GOT3 (cell line): ENCODE measurements at places on chromosomes 6 and 20.

GRCh38 chr20:37053230-37053950, 42.4 kb downstream of the RBL1 start:
- no peak for DNase-seq

- DNase-seq: no peak
Measured at GRCh38 chr6:70345619-70346018, 42.7 kb upstream of the COL9A1 start.

GRCh38 chr20:2451939-2452732, 18.5 kb downstream of the SNRPB start:
- peak; percentile 51 for DNase-seq

GRCh38 chr6:11083491-11083890, 10.1 kb upstream of the SMIM13 start:
- no peak for DNase-seq

DNA sequence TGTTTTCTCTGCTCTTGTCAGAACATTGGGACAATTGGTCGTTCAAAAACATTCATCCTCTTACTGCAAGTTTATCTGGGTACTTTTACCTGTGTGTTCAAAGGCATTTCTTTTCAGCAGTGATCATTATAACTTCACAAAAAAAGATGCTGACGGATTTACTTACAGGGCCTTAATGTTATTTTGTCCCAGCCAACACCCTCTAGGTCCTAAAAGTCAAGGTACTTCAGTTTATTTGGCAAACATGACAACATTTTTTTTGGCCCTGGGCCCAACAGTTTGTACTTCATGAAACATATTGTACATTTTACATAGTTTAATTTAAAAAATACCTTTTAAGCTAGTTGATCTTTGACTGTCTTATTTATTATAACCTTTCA, 241.2 kb upstream of the TAB2 start:
- DNase-seq: no peak

GRCh38 chr6:44255871-44256774, 1.2 kb downstream of the SLC35B2 start:
- no peak for DNase-seq

DNA sequence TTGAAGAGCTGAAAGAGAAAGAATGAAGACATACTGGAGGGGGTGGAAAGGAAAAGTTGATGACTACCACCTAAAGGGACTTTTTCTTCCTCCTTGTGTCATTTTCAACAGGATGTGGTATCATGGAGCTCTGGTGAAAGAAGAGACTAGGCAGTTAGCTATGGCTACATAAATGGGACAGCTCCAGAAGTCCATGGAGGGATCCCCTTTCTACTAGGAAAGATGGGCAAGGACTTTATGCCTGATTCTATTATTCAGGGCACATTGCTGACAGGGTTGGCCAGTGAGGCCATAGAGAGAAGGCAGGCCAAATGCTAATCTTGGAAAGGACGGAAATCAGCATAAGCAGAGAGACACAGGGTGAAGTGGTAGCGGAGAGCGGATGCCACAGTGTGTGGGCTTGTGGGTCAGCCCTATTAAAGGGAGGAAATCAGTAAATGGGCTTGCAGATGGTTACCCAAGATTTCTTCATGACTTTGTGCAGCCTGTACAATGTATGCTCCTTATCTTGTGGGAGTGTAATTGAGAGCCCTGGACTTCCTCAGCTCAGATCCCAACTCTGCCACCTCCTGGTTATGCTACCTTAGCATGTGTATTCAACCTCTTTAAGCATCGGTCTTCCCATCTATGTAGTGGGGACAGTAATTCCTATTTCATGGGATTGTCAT, 77.4 kb upstream of the TMEM170B start:
- no peak for DNase-seq

DNA sequence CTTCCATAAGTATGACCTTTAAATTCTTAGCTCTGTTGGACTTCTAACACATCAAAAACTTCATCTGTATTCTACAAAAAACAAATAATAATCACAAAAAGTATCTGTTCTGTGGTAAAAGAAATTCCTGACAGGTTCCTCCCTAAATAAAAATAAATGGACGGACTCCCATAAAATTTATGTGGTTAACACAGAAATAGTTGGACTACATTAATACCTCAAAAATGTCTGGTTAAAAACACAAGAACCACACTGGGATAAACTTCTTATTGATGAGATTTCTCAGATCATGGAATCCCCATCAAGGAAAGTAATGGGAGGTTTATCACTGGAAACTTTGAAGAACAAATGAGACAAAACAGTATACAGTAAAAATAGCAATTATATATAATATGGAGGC, 172.4 kb downstream of the MOXD1 start:
- DNase-seq: no peak

- no peak for DNase-seq
Measured at GRCh38 chr6:14147891-14148290, 30.3 kb downstream of the CD83 start.

GRCh38 chr6:106677282-106677681, 47.9 kb downstream of the QRSL1 start:
- no peak for DNase-seq

- DNase-seq: no peak
Measured at GRCh38 chr6:155041741-155042279, 46.7 kb downstream of the TIAM2 start.

DNA sequence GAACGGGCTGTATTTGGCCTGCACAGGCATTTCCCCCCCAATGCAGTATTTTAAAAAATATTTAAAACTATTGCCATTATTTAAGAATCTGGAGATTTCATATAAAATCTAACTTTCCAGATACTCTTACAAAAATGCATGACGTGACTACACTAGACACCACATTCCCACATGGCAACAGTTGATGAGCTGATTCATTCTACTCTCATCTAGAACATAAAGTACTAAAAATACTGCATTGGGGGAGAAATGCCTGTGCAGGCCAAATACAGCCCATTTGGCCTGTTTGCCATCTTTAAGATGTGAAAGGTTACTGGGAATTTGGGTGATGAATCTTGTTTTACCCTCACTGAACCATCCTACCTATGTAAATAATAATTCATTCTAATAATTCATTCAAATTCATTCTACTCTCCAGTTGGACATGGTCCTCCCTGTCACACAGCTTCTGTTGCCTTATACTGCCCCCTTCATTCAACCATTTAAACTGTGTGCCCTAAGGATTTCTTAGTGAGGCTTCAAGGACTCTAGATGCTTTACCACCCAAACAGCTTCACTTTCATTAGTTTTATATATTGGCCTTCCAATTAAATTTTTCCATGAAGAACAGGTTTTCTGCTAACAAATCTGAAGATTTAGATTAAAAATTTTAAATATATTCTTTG, 6.9 kb upstream of the ZSCAN16 start:
- DNase-seq: no peak

GRCh38 chr20:45592574-45593189, 13.6 kb upstream of the WFDC8 start:
- DNase-seq: no peak

DNA sequence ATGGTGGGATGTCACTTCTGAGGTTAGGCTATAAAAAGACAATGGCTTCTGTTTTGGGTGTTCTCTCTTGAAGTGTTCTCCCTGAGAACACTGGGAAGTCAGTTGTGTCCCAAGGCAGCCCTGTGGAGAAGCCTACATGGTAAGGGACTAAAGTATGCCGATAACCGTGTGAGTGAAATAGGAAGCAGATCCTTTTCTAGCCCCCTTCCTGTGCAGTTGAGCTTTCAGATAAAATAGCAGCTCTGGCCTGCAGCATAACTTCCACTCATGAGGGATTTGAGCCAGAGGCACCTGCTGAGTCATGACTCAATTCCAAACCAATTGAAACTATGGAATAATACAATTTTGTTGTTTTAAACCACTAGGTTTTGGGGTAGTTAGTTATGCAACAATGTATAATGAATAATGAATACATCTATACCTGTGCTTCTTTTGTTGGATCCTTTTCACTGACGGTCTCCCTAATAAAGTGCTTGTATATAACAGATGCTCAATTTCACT, 241.6 kb downstream of the TFAP2B start:
- DNase-seq: no peak

DNA sequence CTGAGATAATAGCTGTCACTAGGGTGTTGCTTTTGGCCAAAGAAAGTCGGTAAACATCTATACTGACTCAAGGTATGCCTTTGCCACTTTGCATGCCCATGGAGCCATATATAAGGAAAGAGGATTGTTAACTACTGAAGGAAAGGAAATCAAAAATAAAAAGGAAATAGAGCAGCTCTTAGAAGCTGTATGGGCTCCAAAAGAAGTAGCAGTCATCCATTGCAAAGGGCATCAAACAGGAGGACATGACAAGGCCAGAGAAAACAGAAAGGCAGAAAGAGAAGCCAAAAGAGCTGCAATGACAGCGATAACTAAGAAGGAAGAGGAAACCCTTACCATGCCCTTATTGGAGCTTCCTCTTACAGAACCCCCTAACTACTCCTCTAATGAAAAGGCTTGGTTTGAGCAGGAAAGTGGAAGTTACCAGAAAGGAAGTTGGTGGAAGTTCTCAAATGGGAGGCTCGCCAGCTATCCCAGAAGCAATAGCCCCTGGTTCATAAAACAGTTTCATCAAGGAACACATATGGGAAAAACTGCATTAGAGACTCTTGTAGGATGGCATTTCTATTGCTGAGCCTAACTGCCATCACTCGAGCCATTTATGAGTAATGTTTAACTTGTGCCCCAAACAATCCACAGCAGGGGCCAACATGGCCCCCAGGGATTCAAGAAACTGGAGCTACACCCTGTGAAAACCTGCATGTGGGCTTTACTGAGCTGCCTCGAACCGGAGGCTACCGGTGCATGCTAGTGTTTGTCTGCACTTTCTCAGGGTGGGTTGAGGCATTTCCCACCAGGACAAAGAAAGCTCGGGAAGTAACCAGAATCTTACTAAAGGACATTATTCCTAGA, 7.0 kb downstream of the IL22RA2 start:
- no peak for DNase-seq

- no peak for DNase-seq
Measured at GRCh38 chr6:123888771-123889513, 85.3 kb downstream of the NKAIN2 start.
